ENCODE measurements at places on chromosomes 16 and 17. TPM values are rescaled to one million over a fixed set of nuclear protein-coding genes. Genes with fewer than 3 reads are reported as not detected.

The B3GNT9 gene
- 14.6 TPM for total RNA-seq

DNA sequence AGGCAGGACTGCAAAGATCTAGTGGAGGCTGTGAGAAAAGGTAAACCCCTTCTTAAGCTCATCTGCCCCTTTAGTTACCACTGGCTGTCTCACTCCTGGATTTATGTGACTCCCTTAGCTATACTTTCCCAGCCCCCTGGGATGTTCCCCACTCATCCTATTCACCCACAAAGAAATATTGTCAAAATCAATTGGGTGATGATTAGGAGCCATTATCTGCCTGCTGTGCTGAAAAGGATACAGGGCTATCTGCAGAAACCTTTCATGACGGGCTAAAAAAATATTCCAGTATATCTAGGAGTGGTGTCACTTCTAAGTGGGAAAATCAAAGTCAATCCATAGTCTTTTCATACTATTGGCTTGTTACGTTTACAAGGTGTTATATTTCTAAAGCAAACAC, 8.0 kb upstream of the GNAO1 start:
- no peaks in the 10 kb centered on the region for H3K27me3 ChIP-seq
- no peak overlapping the region for H3K4me3 ChIP-seq
- H3K27ac ChIP-seq, result no peak overlapping the region
- H3K36me3 ChIP-seq, result no peaks in the 10 kb centered on the region
- DNase-seq, result no peak
- no peaks in the 10 kb centered on the region for H3K4me1 ChIP-seq

DNA sequence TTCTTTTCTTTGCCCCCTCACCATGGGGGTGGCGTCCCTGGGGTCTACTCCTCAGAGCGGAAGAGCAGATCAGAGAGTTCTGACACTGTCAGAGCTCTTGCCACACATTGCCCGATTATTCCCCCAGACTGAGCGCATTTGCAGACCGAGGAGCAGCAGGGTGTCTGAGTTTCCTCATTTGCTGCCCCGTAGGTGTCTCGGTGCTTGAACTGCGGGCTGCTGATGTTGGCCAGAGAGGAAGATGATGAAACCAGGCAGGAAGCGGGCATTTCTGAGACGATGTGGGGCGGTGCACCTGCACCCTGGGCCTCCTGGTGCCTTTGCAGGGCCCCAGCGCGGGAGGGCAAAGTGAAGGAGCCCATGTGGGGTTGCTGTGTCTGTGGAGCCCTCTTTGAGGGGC, 55.2 kb downstream of the ARSG start:
- no peaks in the 10 kb centered on the region for H3K27me3 ChIP-seq
- no peaks in the 10 kb centered on the region for H3K36me3 ChIP-seq
- H3K4me3 ChIP-seq, result no peak overlapping the region
- no peak overlapping the region for H3K27ac ChIP-seq
- no peaks in the 10 kb centered on the region for H3K4me1 ChIP-seq
- no peak for DNase-seq

- H3K36me3 ChIP-seq, result no peaks in the 10 kb centered on the region
- peaks cover 5% of the 10 kb centered on the region for H3K4me1 ChIP-seq
- DNase-seq, result peak; percentile 8
- peak overlapping the region; percentile 91 for H3K27ac ChIP-seq
- no peaks in the 10 kb centered on the region for H3K27me3 ChIP-seq
Observed at GRCh38 chr16:57534337-57534880, 2.0 kb downstream of the CCDC102A start.

DNA sequence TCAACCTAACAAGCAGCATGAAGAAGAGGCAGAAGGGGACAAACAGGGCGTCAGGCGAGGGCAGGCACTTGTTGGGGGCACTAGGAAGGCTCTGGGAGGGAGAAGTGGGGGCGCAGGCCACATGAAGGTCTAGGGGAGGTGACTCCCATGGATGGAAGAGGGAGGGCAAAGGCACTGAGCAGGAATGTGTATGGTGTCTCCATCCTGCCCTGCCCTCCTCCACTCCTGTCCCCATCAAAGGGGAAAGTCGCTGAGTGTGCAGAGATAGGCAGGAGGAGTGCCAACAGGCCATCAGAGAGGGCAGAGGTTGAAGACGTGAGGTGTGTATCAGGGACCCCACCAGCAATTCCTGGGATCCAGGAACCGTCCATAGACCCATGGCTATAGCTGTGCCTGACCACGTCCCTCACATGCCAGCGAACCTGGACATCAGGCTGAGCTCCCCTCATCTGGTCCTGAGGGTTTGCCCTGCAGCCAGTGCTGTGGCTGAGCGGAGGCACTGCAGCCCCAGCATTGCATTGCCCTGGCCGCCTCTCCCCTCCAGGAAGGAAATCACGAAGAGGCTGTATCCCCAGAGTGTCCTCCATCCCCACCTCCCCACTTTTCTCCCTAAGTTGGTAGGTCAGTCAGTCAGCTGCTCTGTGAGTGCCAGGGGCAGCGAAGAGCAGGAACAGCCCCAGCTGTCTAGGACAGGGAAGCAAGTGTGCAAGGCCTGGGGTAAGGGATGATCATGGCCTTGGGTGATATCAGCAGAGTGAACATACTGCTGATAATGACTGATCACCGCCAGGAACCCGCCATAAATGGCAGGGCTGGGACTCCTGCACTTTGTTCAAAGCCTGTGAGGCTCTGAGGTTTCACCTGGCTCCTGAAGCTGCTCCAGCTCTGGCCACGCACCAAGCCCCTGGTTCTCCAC, 6.2 kb upstream of the CYB561 start:
- H3K4me1 ChIP-seq, result no peaks in the 10 kb centered on the region
- no peaks in the 10 kb centered on the region for H3K36me3 ChIP-seq
- DNase-seq, result no peak
- H3K27me3 ChIP-seq, result no peaks in the 10 kb centered on the region

Data from uterus (tissue), 4 donors.